Spinal cord (tissue), 10 donors: ENCODE measurements at places on chromosomes 2 and 18. TPM values are rescaled to one million over a fixed set of nuclear protein-coding genes. Genes with fewer than 3 reads are reported as not detected.

LYPD6B gene
- 9.4 TPM for total RNA-seq

CABLES1 gene
- 11.9 TPM for total RNA-seq

DNA sequence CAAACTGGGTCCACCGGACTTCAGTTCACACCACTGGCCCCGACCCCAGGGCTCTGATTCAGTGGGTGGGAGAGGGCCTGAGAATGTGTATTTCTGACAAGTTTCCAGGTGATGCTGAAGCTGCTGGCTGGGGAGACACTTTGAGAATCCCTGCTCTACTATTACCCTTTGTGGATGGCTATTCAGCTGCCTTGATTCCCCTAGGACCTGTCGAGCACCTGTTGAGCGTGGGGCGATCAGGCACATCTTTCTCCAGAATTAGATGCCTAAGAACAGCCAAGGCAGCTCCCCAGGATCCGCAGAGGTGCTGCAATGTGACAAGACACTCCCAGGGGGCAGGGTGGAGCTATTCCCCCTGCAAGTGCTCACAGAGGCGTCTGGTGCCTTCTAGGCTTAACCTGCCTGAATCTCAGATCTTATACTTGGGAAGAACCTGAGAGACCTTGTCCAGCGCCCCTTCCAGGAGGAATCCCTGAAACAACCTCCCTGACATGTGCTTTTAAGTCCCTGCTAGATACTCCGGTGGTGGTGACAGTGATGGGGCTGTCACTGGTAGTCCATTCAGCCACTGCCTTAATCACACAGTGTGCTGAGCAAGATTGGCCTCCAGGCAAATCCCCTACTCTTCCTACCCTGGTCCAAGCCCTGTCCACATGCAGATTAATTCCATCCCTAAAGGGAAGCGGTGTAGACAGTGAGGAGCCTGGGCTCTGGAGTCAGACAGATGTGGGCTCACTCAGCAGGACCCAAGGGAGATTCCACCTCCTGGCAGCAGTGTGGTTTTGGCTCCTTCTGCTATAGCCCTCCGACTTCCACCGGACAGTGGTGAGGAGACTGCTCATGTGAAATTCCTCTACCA lies 43.4 kb upstream of the OTOF start:
- no peak for DNase-seq
- peaks cover 1% of the 10 kb centered on the region for H3K36me3 ChIP-seq
- no peaks in the 10 kb centered on the region for H3K4me1 ChIP-seq
- H3K27me3 ChIP-seq, result no peaks in the 10 kb centered on the region

DNA sequence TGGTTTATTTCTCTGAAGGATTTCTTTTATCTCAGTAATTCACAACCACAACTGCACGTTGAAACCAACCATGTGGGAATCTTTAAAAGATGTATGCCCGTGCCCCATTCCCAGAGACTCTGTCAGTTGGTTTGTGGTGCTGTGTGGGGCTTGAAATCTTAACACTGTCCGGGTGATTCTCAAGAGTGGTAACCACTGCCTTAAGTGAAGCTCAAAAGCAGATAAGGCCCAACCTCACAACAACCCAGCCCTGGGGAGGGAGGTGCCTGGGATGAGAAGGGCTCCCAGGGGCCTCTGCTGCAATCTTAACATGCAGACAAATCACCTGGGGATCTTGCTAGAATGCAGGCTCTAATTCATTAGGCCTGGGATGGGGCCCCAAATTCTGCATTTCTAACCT lies 13.4 kb downstream of the AOX1 start:
- no peaks in the 10 kb centered on the region for H3K4me1 ChIP-seq
- H3K27me3 ChIP-seq, result no peaks in the 10 kb centered on the region
- no peaks in the 10 kb centered on the region for H3K36me3 ChIP-seq
- no peak for DNase-seq
- no peak overlapping the region for H3K4me3 ChIP-seq

CD28 gene
- total RNA-seq, result 4.7 TPM

- H3K27me3 ChIP-seq, result no peaks in the 10 kb centered on the region
- no peak for DNase-seq
- H3K27ac ChIP-seq, result no peak overlapping the region
- no peaks in the 10 kb centered on the region for H3K4me1 ChIP-seq
Measured at GRCh38 chr2:168851674-168852320, 38.4 kb downstream of the SPC25 start.

DNA sequence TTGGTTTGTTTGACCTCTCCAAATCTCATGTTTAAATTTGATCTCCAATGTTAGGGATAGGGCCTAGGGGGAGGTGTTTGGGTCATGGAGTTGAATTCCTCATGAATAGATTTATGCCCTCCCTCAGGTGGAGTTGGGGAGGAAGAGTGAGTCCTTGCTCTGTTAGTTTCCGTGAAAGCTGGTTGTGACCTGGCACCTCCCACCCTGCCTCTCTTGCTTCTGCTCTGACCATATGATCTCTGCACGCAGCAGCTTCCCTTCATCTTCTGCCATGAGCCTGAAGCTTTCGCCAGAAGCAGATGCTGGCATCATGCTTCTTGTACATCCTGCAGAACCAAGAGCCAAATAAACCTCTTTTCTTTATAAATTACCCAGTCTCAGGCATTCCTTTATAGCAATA lies 231.6 kb upstream of the ERBB4 start:
- no peak overlapping the region for H3K27ac ChIP-seq
- H3K27me3 ChIP-seq, result no peaks in the 10 kb centered on the region
- DNase-seq, result no peak
- no peak overlapping the region for H3K4me3 ChIP-seq
- H3K36me3 ChIP-seq, result no peaks in the 10 kb centered on the region
